ENCODE measurements at places on chromosomes 7 and 10. TPM values are rescaled to one million over a fixed set of nuclear protein-coding genes. Genes with fewer than 3 reads are reported as not detected.

DNA sequence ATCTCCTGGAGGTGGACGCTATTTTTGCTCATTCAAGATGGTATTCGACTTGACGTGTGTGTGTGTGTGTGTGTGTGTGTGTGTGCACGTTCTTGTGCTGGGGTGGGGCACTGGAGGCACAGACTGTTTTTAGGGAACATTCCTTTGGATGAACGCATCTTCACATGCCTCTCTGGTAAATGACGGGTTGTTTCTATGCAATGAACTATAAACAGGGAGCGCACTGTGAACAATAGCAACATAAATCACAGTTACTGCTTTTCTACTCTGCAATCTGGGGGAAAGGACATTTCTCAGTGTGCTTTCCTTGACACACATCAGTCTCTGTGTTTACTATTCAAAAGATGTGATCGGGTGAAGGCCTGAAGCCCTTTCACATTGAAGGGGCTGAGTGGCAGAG, 120.1 kb upstream of the PITRM1 start:
- DNase-seq, result no peak

DNA sequence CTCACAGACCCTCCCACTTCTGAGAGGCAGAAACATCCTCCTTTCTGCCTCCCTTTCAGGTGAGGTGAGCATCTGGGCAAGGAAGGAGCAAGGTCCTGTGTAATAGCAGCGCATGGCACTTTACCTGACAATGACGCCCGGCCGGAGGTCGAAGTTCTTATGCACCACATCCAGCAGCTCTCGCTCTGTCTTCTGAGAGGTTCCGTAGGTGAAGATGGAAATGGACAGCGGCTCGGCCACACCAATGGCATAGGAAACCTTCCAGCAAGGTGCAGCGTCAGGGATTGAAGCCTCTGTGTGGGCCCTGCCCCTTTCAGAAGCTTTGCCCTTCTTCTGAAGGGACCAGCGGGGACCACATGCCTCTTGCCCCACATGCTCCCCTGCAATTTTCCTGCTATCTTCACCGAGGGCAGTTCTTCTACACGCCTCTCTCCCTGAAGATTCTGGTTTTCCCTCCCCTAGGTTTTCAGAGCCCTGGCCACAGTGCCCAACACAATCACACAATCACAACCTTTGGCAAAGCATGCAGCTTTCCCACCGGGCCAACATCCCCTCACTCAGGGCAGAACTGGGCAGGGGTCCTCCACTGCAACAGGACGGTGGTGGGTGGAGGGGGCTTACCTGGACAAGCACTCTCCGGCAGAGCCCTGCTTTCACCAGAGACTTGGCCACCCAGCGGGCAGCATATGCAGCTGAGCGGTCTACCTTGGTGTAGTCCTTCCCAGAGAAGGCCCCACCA, 14.9 kb downstream of the MAT1A start:
- DNase-seq, result no peak

SUN3 gene
- not detected for total RNA-seq

TMEM209 gene
- 5.1 TPM for total RNA-seq

GRCh38 chr7:2824026-2824677, 20.0 kb downstream of the GNA12 start:
- no peak for DNase-seq

DNA sequence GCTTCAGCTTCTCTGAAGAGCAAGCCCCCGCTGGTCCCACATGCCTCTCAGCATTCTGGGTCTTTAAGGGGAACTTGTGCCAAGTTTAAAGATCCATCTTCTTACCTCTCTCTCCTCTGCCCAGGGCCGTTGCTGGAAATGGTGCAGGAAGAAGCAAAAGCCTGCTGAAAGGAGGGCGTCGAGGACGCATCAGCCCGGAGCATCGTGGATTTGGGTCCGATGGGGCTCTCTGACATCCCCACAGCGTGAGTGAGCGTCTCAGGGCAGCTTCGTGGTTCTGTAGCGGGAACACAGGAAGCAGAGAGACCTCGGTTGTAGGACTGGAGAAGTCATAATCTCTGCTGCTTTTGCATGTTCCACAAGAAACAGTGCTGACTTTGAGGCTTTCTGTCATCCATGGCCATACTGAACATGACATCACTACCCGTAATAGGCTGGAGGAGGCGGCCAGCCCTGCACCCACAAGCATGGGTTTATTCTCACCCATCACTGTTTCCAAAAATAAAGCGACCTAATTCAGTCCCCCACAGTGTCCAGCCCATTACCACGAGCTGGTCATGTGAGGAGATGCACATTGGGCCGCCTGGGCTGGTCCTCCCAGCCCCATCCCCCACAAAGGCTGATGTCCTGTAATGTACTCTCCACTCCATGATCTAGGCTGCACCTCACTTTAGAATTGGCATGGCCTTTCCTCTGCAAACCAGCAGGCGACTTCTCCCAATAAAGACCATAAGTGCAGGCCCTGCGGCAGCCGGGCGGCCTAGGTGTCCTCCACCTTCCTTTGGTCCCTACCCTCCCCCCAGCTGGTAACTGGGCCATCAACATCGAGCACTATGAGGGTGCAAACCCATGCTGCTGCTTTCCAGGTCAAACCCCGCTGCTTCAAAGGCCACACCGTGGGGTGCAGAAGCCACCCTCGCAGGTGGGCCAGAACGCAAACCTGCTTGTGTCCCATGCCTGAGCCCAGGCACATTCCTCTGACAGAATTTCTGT, 276.9 kb downstream of the TNS3 start:
- no peak for DNase-seq

DNA sequence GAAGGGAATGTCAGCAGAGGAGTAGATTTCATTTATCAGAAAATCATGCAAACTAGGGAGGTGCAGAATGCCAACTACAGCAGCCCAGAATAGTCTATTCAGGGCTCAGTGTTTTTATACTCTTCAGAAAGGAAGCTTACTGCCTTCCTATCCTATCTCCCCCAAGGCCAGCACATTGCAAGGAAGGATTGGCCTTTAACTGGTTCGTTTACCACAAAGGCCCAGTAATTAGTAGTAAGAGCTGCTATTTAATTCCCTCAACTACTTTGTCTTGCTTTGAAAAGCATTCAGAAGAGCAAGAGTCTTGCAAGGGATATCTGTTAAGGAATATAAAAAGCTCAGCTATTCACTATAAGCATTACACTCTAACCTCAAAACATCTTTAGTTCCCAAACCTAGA, 86.4 kb upstream of the RNF148 start:
- DNase-seq, result no peak

DNA sequence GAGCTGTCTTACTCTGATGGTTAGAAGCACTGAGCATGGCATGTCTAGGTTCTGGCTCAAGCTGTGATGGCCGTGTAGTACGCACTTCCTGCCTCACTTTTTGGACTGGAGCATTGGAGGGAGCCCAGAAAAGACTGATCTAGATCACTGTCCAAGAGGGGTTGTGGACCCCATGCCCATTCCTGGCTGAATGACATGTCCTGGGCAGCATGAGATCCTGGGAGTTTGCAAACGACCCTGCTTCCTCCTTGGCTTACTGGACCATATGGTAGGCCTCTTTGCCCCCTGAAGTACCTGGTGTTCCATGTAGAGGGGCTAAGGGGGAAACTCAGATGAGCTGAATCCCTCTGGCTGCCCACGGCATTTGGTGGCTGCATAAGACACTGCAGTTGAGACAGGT, 36.7 kb downstream of the ARHGAP22 start:
- no peak for DNase-seq

HABP2 gene
- total RNA-seq, result not detected

DNA sequence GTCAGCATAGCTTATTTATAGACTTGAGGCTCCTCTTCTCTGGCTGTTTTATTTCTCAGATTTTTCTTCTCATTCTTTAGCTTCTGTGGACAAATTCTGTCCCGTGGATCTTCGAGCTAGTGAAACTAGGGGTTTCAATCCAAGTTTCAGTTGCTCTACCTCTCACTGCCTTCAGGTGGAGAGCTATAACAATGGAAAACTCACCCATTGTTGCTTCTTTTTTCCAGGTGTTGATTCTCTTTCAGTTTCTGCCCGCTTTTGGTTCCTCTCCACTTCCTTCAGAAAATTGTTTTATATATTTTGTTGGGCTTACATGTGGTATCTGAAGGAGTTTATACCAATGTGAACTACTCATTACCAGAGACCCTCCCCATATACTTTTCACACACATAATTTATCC, 266.1 kb downstream of the TCF7L2 start:
- no peak for DNase-seq

ACBD7 gene
- total RNA-seq, result 1.5 TPM

Data from MG63 (cell line).